ENCODE measurements at places on chromosomes 11 and 22. TPM values are rescaled to one million over a fixed set of nuclear protein-coding genes. Genes with fewer than 3 reads are reported as not detected.

The IL17REL gene
- total RNA-seq: 5.9 TPM

The TYR gene
- not detected for total RNA-seq

The OR2AG2 gene
- total RNA-seq: 0.05 TPM

DNA sequence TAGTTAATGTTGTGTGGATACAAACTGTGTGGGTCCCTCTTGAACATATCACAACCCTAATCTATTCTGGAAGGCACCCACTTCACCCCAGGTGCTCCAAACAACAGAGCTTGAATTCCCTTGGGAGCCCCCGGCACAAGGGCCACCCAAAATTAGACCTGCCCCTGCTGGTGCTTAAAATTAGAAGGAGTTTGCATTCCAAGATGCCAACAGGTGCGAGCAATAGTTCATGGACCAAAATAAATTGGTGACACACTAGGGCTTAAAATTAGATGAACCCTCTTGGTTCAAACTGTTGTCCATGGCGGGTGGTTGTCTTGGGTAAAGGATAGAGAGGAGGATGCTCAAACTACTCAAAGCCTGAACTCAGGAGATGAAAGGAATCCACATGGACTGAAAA lies 291.5 kb downstream of the MN1 start:
- no peaks in the 10 kb centered on the region for H3K36me3 ChIP-seq
- peaks cover 2% of the 10 kb centered on the region for H3K4me1 ChIP-seq
- no peaks in the 10 kb centered on the region for H3K27me3 ChIP-seq
- H3K27ac ChIP-seq: no peak overlapping the region
- H3K4me3 ChIP-seq: no peak overlapping the region

DNA sequence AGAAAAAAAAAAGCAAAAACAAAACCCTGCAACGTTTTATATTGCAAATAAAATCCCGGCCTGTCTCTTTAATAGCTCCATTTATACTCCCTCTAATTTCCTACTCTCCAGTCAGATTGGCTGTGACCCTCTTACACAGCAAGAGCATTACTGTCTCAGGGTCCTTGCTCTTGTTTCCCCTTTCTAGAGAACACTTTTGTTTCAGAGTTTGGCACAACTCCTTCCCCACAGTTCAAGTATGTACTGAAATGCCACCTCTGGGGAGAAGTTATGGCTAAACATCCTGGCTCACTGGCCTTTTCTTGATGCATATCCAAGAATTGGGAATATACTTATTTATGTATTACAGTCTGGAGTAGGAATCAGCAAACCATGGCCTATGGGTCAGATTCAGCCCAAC lies 2.6 kb downstream of the CASP12 start:
- no peak overlapping the region for H3K4me3 ChIP-seq
- DNase-seq: no peak
- H3K27me3 ChIP-seq: no peaks in the 10 kb centered on the region
- no peaks in the 10 kb centered on the region for H3K36me3 ChIP-seq
- H3K4me1 ChIP-seq: no peaks in the 10 kb centered on the region

All from thymus (tissue), 14 donors.